ENCODE measurements at places on chromosomes 3 and 15. TPM values are rescaled to one million over a fixed set of nuclear protein-coding genes. Genes with fewer than 3 reads are reported as not detected.

Gene SLC12A1
- not detected for total RNA-seq

DNA sequence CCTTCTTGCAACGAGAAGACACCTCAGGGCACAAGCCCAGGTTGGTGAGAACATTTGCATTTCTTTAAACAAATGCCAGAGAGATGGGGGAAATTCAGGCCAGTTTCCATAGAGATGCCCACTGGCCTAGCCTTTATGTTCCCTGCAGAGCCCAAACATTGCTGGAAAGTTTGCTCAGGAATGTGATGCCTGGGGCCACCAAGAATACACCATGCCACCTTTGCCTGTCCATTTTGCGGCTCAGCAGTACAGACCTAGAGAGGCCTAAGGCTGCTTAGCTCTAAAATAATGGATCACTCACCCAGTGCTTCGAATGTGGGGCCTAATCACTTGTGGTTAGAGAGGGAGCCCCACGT lies 210.0 kb downstream of the RPLP1 start:
- no peak overlapping the region for H3K4me3 ChIP-seq
- no peak overlapping the region for H3K27ac ChIP-seq
- no peak for DNase-seq
- no peaks in the 10 kb centered on the region for H3K36me3 ChIP-seq
- peaks cover 6% of the 10 kb centered on the region for H3K27me3 ChIP-seq
- peaks cover 12% of the 10 kb centered on the region for H3K4me1 ChIP-seq

DNA sequence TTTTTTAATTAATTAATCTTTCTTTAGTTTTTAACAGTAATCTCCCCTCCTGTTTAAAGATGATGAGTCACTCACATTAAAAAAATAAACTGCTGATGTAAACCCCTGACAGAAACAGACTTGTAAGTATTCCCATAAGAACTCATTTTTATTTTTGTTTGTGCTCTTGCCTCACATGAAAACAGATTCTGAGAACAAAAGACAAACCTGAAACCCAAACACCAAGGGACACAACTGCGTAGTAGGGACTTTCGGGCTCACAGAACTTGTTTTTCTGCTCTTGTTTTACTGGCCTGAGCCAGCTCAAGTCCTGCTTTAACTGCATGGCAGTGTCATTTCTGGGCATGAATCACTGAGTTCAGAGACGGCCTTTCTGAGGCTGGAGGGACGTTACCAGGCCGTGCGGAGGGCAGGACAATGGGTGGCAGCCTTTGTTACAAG lies 600.8 kb downstream of the FOXP1 start:
- peaks cover 52% of the 10 kb centered on the region for H3K4me1 ChIP-seq
- no peak overlapping the region for H3K4me3 ChIP-seq

DNA sequence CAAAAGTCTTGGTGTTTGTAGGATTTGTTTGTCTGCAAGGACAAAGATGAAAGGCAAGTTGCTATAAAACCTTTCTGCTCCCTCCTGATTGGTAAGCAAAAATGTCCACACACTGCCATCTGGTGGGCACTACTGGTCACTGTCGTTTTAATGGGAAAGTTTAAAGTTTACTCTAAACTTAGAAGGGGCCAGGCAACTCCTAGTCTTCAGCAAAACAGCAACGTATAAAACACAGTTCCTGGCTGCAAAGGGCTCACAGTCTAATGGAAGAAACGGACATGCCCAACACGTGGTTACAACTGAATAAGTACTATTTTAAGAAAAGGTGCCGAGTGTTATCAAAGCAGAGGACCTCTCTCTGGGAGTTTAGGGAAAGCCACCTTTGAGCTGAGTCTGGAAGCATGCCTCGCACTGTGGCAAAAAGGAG lies 23.7 kb upstream of the TPRG1 start:
- peaks cover 42% of the 10 kb centered on the region for H3K4me1 ChIP-seq
- H3K36me3 ChIP-seq, result no peaks in the 10 kb centered on the region
- no peak overlapping the region for H3K27ac ChIP-seq

- H3K36me3 ChIP-seq, result no peaks in the 10 kb centered on the region
- no peaks in the 10 kb centered on the region for H3K27me3 ChIP-seq
- DNase-seq, result no peak
- no peak overlapping the region for H3K4me3 ChIP-seq
- no peaks in the 10 kb centered on the region for H3K4me1 ChIP-seq
- H3K27ac ChIP-seq, result no peak overlapping the region
Measured at GRCh38 chr3:174858353-174858752, 781 bp upstream of the NAALADL2 start.

GRCh38 chr15:48103647-48104046 lies 17.1 kb upstream of the SLC24A5 start:
- no peaks in the 10 kb centered on the region for H3K36me3 ChIP-seq
- peaks cover 8% of the 10 kb centered on the region for H3K27me3 ChIP-seq
- no peaks in the 10 kb centered on the region for H3K4me1 ChIP-seq
- no peak for DNase-seq
- no peak overlapping the region for H3K4me3 ChIP-seq
- no peak overlapping the region for H3K27ac ChIP-seq

- H3K36me3 ChIP-seq, result no peaks in the 10 kb centered on the region
Measured at GRCh38 chr3:123627673-123628670, 43.1 kb upstream of the HACD2 start.

DNA sequence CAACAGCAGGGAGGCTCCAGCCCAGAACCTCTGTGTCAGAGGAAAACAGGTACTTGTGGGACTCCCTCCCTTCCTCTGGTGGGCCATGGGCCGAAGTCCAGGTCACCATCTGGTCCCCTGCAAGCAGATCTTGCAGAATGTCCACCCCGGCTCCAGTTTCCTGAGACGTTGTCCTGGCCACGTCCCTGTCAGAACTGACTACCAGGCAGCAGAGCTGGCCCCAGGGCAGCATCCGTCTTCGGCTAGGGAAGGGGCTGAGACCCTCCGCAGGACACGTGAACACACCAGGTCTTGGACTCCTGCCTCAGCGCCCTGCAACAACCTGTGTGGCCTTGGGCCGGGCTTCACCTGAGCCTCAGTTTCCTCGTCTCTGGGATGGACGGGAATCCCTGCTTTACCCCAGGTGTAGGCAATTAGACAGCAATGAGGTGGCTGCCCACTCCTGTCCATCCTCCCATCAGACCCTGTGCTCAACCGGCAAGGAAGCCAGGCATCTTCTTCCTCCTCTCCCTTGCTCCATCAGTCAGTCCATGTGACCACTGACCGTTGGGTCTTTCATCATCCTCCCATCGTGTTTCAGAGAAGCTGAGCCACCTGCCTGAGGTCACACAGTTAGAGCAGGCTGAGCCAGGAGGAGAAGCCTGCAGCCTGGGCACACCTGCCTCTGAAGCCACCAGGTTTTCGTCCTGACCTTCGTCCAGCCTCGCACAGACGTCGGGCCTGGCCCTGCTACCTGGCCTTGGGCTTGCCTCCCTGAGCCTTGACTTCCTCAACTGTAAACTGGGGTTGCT lies 8.9 kb upstream of the PRKCD start:
- no peak for DNase-seq
- H3K4me1 ChIP-seq, result no peaks in the 10 kb centered on the region
- H3K27me3 ChIP-seq, result peaks cover 29% of the 10 kb centered on the region
- no peak overlapping the region for H3K4me3 ChIP-seq

GRCh38 chr3:32097768-32098167 lies 8.7 kb upstream of the GPD1L start:
- peaks cover 3% of the 10 kb centered on the region for H3K36me3 ChIP-seq
- H3K27ac ChIP-seq, result no peak overlapping the region
- DNase-seq, result no peak
- H3K4me1 ChIP-seq, result peaks cover 9% of the 10 kb centered on the region

DNA sequence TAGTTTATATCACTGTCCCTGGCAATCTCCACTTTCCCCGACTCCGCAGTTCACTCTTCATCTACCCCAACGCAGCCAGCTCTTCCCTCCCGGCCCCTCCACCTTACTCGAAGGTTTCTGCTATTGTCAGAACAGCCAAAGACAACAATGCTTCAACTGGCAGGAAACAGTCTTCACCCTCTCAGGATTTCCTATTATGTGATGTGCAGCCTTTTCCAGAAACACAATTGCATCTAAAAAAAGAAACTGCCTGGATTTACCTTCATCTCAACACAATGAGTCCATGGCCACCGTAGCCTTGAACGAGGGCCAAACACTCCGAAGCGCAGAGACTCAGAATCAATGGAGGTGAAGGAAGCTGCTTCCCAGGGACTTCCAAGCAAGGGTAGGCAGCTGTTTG lies 182.1 kb upstream of the TSC22D2 start:
- H3K27me3 ChIP-seq, result peaks cover 31% of the 10 kb centered on the region
- H3K4me3 ChIP-seq, result no peak overlapping the region
- H3K27ac ChIP-seq, result no peak overlapping the region
- peaks cover 2% of the 10 kb centered on the region for H3K4me1 ChIP-seq

GRCh38 chr3:25472731-25473130 lies 44.7 kb downstream of the RARB start:
- no peaks in the 10 kb centered on the region for H3K36me3 ChIP-seq
- no peak overlapping the region for H3K27ac ChIP-seq
- no peak for DNase-seq
- H3K4me3 ChIP-seq, result no peak overlapping the region
- peaks cover 1% of the 10 kb centered on the region for H3K27me3 ChIP-seq

GRCh38 chr15:45829336-45830153 lies 194.7 kb downstream of the SQOR start:
- H3K27ac ChIP-seq, result no peak overlapping the region
- H3K36me3 ChIP-seq, result no peaks in the 10 kb centered on the region
- no peak for DNase-seq
- H3K4me1 ChIP-seq, result no peaks in the 10 kb centered on the region
- H3K4me3 ChIP-seq, result no peak overlapping the region

Gene TRH
- not detected for total RNA-seq

- no peak overlapping the region for H3K27ac ChIP-seq
- no peak for DNase-seq
- H3K4me3 ChIP-seq, result no peak overlapping the region
- no peaks in the 10 kb centered on the region for H3K36me3 ChIP-seq
- H3K27me3 ChIP-seq, result no peaks in the 10 kb centered on the region
Measured at GRCh38 chr3:77158730-77159581, 119.1 kb downstream of the ROBO2 start.

Gene CAND2
- total RNA-seq, result 0.15 TPM

DNA sequence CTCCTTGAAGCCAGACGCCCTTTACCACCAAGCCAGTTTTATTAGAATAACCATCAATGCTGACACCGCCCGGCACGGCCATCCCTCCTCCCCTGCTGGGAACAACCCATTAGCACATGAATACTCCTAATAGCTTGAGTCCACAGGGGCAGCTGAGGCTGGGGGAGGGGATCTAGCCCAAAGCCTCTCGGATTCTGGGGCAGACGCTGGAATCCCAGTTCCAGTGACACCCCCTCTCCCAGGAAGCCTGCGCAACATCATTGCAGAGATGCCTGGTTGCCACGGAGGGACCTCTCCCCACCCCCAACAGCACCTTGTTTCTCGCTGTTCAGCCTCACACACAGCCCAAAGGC lies 1.2 kb upstream of the LINGO1 start:
- peaks cover 54% of the 10 kb centered on the region for H3K27me3 ChIP-seq
- no peaks in the 10 kb centered on the region for H3K36me3 ChIP-seq
- no peak for DNase-seq
- peaks cover 9% of the 10 kb centered on the region for H3K4me1 ChIP-seq

Gene STXBP5L
- not detected for total RNA-seq

DNA sequence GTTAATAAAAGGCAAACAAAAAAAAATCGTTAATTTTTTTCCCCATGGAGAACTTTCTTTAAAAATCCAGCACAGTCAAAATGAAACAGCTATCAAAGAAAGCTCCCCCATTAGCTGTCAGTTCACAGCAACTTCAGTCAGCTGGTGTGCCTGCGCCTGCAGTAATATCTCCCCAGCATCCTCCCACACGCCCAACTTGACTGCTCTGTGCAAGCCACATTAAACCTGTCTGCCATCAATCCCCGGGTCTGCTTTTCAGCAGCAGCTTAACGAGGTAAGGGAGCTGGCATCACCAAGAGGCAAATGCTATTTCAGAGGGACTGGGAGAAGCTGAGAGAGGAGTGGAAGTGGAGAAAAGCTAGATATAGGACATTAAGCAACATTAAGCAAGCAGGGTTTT lies 337.5 kb downstream of the GAP43 start:
- H3K36me3 ChIP-seq, result no peaks in the 10 kb centered on the region
- no peak overlapping the region for H3K4me3 ChIP-seq
- H3K4me1 ChIP-seq, result no peaks in the 10 kb centered on the region
- H3K27ac ChIP-seq, result no peak overlapping the region
- DNase-seq, result no peak

DNA sequence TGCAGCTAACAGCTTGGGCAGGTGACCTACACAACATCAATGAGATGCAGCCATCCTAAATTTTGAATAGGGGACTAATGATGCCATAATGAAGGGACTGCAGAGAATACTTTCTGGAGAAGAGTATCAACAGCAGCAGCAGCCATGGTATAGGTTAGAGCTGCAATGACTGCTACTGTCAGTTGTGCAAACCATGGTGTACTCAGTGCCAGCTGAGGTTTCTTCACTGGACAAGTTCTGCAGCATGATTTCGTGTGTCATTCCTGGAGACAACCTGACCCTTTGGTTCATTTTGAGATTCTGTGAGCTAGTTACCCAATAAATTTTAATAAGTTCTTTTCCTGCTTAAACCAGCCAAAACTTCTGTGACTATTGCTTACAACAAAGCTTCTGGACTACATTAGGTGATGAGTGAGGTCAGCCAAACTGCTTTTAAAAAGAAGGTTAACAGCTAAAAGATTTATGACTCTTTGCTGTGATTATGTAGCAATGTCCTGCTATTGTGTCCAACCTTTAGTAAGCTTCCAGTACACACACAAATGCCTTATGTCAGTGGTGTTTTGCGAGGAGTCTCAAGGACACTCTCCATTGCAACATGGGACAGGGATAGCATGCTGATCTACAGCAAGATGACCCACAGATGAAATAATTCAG lies 4.8 kb upstream of the DAZL start:
- peaks cover 13% of the 10 kb centered on the region for H3K27me3 ChIP-seq
- no peak for DNase-seq
- H3K4me1 ChIP-seq, result no peaks in the 10 kb centered on the region
- H3K4me3 ChIP-seq, result no peak overlapping the region
- H3K27ac ChIP-seq, result no peak overlapping the region

GRCh38 chr3:67685499-67685898 lies 31.1 kb upstream of the SUCLG2 start:
- H3K27ac ChIP-seq, result no peak overlapping the region
- H3K4me1 ChIP-seq, result peaks cover 24% of the 10 kb centered on the region
- peak overlapping the region; percentile 3 for H3K4me3 ChIP-seq
- no peak for DNase-seq
- no peaks in the 10 kb centered on the region for H3K36me3 ChIP-seq

Gene SH2D7
- total RNA-seq, result not detected

GRCh38 chr3:141386611-141387111 lies 18.4 kb downstream of the ZBTB38 start:
- peak overlapping the region; percentile 63 for H3K4me3 ChIP-seq
- no peaks in the 10 kb centered on the region for H3K36me3 ChIP-seq
- no peak for DNase-seq
- peak overlapping the region; percentile 65 for H3K27ac ChIP-seq

Gene CYP1A2
- not detected for total RNA-seq

- no peaks in the 10 kb centered on the region for H3K36me3 ChIP-seq
- peaks cover 14% of the 10 kb centered on the region for H3K4me1 ChIP-seq
- no peak for DNase-seq
- H3K27ac ChIP-seq, result no peak overlapping the region
- no peak overlapping the region for H3K4me3 ChIP-seq
- peaks cover 34% of the 10 kb centered on the region for H3K27me3 ChIP-seq
Measured at GRCh38 chr3:8764528-8764927, 4.9 kb downstream of the OXTR start.

Gene ITGA11
- 0.73 TPM for total RNA-seq
